ENCODE measurements at places on chromosomes 7 and 10. TPM values are rescaled to one million over a fixed set of nuclear protein-coding genes. Genes with fewer than 3 reads are reported as not detected.

TEX36 gene
- not detected for total RNA-seq

SLC26A5 gene
- total RNA-seq = not detected

PRR15 gene
- total RNA-seq = not detected

CELF2 gene
- total RNA-seq = 205 TPM

SPDYE5 gene
- not detected for total RNA-seq

TUBB8 gene
- total RNA-seq = not detected

DNAH11 gene
- not detected for total RNA-seq

HEPACAM2 gene
- not detected for total RNA-seq

C10orf105 gene
- 0.36 TPM for total RNA-seq

CALN1 gene
- total RNA-seq = 0.06 TPM

DNA sequence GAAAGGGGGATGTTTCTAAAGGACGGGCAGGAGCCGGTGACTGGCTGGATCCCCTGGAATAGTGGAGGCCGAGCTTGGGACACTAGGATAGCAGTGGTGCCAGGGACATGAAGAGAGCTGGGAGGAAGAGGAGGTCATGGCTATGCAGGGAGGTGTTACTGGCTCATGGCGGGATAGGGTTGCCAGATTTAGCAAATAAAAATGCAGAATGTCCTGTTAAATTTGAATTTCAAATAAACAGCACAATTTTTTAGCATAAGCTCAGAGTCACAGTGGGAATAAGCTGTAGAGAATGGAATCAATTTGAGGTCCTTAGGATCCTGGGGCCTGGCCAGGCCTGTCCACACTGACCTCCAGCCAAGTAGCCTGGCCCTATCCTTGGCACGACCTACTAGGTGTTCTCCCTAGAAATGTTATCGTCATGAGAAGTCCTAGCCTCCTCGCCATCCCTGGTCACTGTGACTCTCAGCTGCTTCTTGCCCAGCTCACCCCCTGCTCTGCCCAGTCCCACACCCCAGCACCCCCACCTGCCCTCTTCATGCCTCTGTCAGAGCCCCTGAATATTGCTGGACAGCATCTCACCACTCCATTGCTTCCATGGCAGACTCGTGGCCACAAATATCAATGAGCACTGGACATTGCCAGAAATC lies 7.6 kb upstream of the KCP start:
- H3K4me3 ChIP-seq = no peak overlapping the region
- peaks cover 22% of the 10 kb centered on the region for H3K27me3 ChIP-seq
- no peak overlapping the region for H3K27ac ChIP-seq
- no peak for DNase-seq

- H3K4me3 ChIP-seq = peak overlapping the region; percentile 64
- peaks cover 17% of the 10 kb centered on the region for H3K27me3 ChIP-seq
- DNase-seq = no peak
These were observed 104.9 kb upstream of the LEP start for GRCh38 chr7:128136215-128136597.

GRCh38 chr7:8751557-8752231 lies 318.3 kb downstream of the NXPH1 start:
- DNase-seq = no peak
- H3K27me3 ChIP-seq = no peaks in the 10 kb centered on the region
- no peaks in the 10 kb centered on the region for H3K4me1 ChIP-seq
- no peaks in the 10 kb centered on the region for H3K36me3 ChIP-seq
- H3K4me3 ChIP-seq = no peak overlapping the region

DNA sequence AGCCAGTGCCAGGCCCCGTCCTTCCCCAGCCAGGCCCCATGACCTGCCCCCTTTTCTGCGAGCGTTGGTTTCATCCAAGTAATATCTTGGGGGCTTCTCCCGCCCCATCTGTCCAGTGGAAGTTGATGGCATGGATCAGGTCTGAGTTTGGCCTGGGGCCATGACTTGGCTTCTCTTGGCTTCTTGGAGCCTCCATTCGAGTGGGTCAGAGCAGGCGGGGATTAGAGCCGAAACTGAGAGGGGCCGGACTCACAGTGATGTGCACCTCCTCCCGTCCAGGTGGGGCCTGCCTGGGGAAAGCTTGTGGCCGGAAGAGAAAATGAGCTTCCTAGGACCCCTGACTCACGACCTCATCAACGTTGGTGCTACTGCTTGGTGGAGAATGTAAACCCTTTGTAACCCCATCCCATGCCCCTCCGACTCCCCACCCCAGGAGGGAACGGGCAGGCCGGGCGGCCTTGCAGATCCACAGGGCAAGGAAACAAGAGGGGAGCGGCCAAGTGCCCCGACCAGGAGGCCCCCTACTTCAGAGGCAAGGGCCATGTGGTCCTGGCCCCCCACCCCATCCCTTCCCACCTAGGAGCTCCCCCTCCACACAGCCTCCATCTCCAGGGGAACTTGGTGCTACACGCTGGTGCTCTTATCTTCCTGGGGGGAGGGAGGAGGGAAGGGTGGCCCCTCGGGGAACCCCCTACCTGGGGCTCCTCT lies 15.1 kb upstream of the LIMK1 start:
- DNase-seq = no peak
- no peak overlapping the region for H3K27ac ChIP-seq
- no peaks in the 10 kb centered on the region for H3K36me3 ChIP-seq
- H3K4me1 ChIP-seq = no peaks in the 10 kb centered on the region
- no peak overlapping the region for H3K4me3 ChIP-seq

GRCh38 chr10:84398696-84399095 lies 70.3 kb downstream of the CCSER2 start:
- no peak overlapping the region for H3K4me3 ChIP-seq
- peaks cover 8% of the 10 kb centered on the region for H3K36me3 ChIP-seq
- no peaks in the 10 kb centered on the region for H3K27me3 ChIP-seq
- H3K27ac ChIP-seq = no peak overlapping the region

- H3K4me1 ChIP-seq = no peaks in the 10 kb centered on the region
- DNase-seq = no peak
- H3K27me3 ChIP-seq = no peaks in the 10 kb centered on the region
- no peak overlapping the region for H3K27ac ChIP-seq
- no peaks in the 10 kb centered on the region for H3K36me3 ChIP-seq
These were observed 1027.7 kb downstream of the LRMDA start for GRCh38 chr10:76459016-76459730.

DNA sequence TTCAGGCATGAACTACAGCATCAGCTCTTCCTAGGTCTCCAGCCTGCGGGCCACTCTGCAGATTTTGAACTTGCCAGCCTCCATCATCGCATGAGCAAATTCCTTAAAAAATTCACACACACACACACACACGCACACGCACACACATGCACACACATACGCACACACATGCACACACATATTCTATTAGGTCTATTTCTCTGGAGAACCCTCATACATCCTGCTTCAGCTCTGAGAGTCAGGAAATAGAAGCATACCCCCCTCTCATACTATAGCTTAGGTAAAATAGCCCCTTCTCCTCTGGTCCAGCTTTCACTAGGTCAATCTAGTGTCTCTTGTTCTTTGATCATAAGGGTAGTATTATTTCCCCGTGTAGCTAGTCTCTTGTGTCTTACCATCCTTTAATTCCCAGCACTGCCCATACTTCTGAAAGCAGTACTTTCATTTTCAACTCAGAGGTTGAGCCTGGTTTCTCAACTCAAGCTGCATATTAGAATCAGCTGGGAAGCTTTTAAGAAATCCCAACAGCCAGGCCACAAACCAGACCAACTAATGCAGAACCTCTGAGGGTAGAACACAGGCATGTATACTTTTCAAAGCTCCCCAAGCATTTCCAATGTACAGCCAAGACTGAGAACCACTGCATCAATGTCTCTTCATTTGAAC lies 30.9 kb upstream of the ITGB8 start:
- no peak for DNase-seq
- no peaks in the 10 kb centered on the region for H3K27me3 ChIP-seq
- no peak overlapping the region for H3K4me3 ChIP-seq
- no peaks in the 10 kb centered on the region for H3K4me1 ChIP-seq
- no peak overlapping the region for H3K27ac ChIP-seq

- H3K4me3 ChIP-seq = no peak overlapping the region
- no peaks in the 10 kb centered on the region for H3K4me1 ChIP-seq
- no peak for DNase-seq
- no peaks in the 10 kb centered on the region for H3K27me3 ChIP-seq
These were observed 190.6 kb downstream of the EBF3 start for GRCh38 chr10:129773359-129773990.

DNA sequence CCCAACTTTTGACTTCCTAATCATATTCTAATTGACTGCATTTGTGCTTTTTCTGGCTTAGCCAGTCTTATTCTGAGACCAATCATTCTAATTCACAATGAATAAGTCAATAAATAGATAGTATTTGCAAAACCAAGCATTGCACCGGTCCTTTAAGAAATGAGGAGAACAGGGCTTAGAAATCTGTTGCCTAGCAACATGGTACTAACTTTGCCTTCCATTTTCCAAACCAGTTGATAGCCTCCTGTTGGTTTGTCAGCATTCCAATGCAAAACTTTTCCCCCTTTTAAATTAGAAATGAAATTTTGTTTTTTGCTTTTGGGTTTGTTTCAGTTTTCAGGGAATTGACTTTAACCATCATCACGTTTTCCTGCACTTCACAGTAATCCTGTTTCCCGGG lies 603.5 kb upstream of the NRP1 start:
- no peak overlapping the region for H3K27ac ChIP-seq
- no peak overlapping the region for H3K4me3 ChIP-seq
- DNase-seq = no peak

Measured in CD4-positive, alpha-beta T cell (primary cell).